ENCODE measurements at places on chromosomes 11 and 22.

GRCh38 chr11:110809417-110810199 is 97.4 kb upstream of the ARHGAP20 start:
- no peak for DNase-seq

GRCh38 chr22:37569921-37570660 is 9.8 kb downstream of the LGALS2 start:
- DNase-seq = no peak

- DNase-seq = no peak
These were observed 284.8 kb downstream of the ETS1 start for GRCh38 chr11:128302425-128303186.

DNA sequence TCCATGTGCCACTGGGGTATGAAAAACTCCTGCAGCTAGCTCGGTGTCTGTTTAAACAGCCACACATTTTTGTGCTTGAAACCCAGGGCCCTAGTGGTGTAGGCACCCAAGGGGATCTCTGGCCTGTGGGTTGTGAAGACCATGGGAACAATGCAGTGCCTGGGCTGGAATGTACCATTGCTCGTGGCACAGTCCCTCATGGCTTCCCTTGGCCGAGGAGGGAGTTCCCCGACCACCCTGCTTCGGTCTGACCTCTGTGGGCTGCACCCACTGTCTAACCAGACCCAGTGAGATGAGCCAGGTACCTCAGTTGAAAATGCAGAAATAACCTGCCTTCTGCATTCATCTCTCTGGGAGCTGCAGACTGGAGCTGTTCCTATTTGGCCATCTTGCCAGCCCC is 214.0 kb downstream of the TRPC6 start:
- DNase-seq = no peak

GRCh38 chr11:86738568-86738967 is 61.8 kb upstream of the PRSS23 start:
- DNase-seq = no peak

DNA sequence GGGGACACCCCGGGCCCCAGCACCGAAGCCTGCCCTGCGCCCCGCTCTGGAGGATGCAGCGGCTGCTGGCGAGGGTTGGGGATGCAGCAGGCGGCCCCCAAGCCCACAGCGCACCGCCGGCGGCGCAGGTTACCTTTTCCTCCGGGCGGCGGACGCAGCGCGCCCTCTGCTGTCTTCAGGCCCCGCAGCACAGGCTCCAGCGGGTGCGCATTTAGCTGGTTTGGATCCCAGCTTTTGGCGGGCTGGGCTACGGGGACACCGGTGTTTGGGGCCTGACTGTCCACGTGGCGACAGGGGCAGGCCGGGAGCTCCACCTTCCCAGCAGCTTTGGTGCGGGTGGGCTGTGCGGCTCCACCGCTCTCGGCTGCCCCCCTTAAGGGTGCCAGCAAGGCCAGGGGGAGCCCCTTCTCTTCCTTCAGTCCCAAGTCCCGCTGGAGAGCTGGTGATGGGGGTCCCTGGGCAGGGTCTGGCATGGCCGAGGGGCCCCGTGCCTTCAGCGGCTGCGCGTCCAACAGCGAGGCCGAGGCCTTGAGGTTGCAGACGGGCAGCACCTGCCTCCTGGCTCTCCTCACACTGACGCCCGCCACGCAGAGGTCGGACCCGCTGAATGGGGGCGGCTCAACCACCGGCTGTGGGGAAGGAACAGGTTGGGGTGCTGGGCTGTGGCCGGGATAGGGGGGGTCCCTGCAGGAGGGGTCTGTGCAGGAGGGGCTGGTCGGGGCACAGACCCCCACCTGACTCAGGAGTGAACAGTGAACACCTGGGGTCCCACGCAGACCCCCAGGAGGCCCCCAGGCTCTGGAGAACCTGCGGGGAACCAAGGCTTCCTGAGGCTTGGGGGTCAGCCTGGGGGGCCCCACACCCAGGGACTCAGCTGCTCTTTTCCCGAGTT is 18.0 kb upstream of the IL17REL start:
- no peak for DNase-seq

- no peak for DNase-seq
These were observed 491.3 kb downstream of the BUD13 start for GRCh38 chr11:116281173-116282160.

DNA sequence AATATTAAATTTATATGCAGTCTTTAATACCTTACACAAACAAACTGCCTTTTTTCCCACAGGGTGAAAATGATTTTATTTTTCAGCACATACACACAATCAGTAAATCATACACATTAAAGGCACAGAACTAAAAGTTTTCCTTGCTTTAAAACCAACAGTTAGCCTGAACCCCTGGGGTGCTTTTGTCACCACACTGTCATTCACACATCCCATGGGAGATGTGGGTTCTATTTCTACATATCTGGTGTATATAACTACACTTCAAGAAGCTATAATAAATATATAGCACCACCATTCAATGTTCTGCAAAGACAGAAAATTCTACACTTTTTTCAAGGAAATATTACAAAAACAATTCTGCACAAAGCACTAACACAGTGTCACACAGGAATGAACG is 197.0 kb downstream of the GUCY1A2 start:
- no peak for DNase-seq

GRCh38 chr11:123798079-123798478 is 8.1 kb downstream of the OR6M1 start:
- DNase-seq = no peak

DNA sequence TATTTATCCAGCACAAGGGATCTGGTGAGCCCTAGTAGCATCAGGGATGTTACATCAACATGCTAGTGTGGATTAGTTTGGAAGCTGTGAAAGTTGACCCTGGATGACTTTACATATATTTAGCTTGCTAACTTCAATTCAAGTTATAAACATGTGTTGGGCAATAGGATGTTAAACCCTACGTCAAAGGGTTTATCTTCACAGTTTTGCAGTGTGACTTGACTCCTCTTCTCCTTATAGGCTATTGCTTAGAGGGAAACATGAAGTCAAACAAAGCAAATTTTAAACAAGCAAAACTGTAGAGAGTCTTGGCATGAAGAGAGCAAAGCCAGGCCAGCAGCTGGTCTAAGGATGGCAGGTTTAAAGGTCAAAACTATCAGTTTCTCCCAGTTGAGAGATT is 11.3 kb upstream of the CTSC start:
- DNase-seq = no peak

- DNase-seq = no peak
These were observed 3.6 kb downstream of the PRDX5 start for GRCh38 chr11:64321533-64321932.

- no peak for DNase-seq
These were observed 165.3 kb downstream of the RRAS2 start for GRCh38 chr11:14193644-14194043.

GRCh38 chr11:134362192-134362901 is 30.6 kb downstream of the GLB1L2 start:
- DNase-seq = no peak

- no peak for DNase-seq
These were observed 7.9 kb upstream of the GAB2 start for GRCh38 chr11:78425399-78426070.

DNA sequence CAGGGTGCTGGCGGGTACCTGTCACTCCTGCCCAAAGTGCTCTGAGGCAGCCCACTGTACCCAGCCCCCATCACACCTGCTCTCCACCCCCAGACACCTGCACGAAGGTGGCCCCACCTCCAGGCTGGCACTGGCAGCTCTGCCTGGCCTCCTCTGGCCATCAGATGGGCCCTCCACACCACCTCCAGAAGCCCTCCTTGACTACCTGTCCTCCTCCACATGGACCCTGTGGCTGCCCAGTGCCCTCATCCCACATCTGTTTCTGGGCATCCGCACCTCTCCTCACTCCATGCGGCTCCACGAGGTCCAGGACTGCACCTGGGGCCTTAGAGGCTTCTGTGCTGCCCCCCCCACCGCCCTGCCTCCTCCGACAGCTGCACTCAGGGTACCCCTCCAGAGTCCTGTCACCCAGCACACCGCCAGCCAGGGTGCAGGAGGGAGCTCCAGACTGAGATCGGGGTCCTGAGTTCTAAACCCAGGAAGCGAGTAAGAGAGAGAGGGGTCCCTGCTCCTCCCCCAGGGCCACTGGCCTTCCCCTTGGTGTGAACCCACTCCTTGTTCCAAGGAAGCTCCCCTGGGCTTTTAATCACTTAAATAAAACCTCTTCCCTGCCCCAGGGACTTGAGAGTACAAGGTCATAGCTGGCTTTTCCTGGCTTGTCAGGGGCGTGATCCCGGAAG is 1.7 kb downstream of the CTSD start:
- no peak for DNase-seq

Measured in esophagus squamous epithelium (tissue), 5 donors.